NCI-H345 (cell line): ENCODE measurements at places on chromosomes 4 and X.

DNA sequence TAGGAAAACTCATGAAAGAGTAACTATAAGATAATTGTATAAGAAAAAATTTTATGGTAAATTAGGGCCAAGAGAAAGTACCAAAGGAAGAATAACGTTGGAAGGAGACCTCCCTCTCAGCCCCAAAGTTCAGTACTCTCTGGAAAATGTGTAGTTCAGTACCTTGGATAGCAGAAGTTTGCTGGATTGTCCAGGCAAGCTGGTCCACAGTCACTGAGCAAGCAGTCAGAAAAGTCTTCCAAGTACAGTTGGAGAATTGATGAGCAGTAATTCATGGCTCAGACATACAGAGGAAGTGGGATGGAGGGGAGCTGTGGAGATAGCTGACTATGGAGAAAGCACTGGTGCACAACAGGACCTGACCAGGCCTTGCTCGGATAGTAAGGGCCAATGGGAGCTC is 598.2 kb upstream of the NDST4 start:
- no peak for DNase-seq

GRCh38 chr4:6916069-6916586 is 6.5 kb downstream of the TBC1D14 start:
- no peak for DNase-seq

DNA sequence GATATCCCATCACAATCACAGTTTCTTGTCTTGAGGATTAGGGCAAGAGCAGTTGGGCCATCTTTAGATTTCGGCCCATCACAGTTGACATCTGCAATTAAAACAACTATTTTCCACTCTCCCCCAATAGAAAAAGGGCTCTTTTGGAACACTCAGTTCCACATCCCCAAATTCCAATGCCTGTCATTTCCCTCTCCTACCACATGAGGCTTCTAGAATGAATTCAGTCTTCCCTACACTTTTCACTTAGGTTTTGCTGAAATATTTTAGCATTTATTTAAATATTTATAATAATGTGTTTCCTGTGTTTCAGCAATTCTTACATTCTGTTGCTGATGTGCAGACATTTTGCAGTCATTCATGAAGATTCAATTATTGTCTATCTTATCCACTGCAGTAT is 118.4 kb downstream of the COX18 start:
- no peak for DNase-seq

- no peak for DNase-seq
Observed at GRCh38 chr4:108941904-108942430, 179.1 kb upstream of the ETNPPL start.

DNA sequence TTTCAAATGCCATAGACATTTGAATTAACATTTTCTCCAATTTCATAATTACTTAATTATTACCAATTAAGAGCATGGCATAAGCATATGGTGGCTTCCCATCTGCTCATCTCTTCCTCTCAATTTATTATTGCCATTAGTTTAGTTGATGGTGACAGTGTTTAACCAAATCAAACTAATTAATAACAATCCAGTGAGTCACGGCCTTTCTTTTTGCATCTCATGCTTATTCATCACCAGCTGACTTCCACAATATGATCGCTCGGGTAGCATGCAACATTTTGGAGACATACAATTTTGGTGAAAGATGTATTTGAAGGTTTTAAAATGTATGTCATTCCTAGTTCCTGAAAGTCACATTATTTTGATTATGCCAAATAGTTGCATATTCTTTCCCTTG is 172.8 kb upstream of the TACR3 start:
- no peak for DNase-seq

GRCh38 chr4:113694008-113694407 is 67.5 kb downstream of the CAMK2D start:
- DNase-seq = no peak

GRCh38 chrX:128928636-128929035 is 594.7 kb downstream of the SMARCA1 start:
- no peak for DNase-seq

- no peak for DNase-seq
Observed at GRCh38 chrX:46561824-46562657, 11.5 kb upstream of the CHST7 start.

GRCh38 chr4:10625131-10625530 is 59.4 kb downstream of the CLNK start:
- DNase-seq = peak; percentile 86

DNA sequence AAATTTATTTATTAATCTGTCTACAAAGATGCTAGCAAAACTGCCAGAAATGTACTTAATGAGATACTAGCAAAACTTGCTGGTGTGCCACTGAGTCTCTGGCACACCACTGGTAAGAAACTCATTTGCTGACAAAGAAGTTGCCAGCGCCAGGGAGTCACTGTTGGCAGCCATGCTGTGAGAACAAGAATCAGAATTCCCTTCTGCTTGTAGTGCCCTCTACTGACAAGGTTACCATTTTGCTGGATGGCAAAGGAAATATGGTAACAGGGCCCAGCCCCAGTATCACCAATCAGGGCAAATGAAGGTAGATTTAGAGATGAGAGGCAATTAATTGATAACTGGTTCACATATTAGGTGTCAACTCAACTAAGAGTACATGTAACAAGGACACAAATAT is 750.1 kb upstream of the ADGRL3 start:
- DNase-seq = no peak

- DNase-seq = no peak
Observed at GRCh38 chr4:147136751-147137150, 191.1 kb upstream of the TTC29 start.

- no peak for DNase-seq
Observed at GRCh38 chr4:176971576-176972115, 178.9 kb upstream of the VEGFC start.

- peak; percentile 85 for DNase-seq
Observed at GRCh38 chr4:48016141-48017107, at the start of the genes CNGA1 and NIPAL1. Gene CNGA1, minus strand, starts transcription at chr4:48016681. Its CDS starts 63,992 bp downstream, at chr4:47952689. Gene NIPAL1, plus strand, starts transcription at chr4:48016772. Its CDS starts 68 bp downstream, at chr4:48016840.

GRCh38 chr4:26126143-26126718 is 194.6 kb upstream of the RBPJ start:
- DNase-seq = no peak

GRCh38 chrX:28205905-28206304 is 224.7 kb upstream of the DCAF8L1 start:
- DNase-seq = peak; percentile 25

GRCh38 chrX:120380699-120381098 is 18.8 kb downstream of the ATP1B4 start:
- DNase-seq = no peak

DNA sequence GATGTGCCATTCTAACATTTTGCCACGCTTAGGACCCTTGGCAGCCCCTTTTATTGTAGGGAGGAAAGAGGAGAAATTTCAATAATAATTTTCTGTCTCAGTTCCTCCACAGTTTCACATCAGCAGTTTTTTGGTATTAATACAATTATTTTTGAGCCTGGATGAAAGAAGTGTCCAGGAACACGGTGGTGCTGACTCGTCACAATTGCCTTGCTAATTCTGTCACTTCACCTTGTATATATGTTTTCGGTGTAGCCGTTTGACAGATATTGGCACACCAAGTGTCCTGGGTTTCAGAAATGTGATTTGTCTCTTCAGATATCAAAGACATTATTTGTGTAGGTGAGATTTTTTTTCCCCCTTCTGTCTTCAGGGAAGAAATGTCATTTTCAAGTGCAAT is 142.2 kb downstream of the ARHGAP10 start:
- no peak for DNase-seq

DNA sequence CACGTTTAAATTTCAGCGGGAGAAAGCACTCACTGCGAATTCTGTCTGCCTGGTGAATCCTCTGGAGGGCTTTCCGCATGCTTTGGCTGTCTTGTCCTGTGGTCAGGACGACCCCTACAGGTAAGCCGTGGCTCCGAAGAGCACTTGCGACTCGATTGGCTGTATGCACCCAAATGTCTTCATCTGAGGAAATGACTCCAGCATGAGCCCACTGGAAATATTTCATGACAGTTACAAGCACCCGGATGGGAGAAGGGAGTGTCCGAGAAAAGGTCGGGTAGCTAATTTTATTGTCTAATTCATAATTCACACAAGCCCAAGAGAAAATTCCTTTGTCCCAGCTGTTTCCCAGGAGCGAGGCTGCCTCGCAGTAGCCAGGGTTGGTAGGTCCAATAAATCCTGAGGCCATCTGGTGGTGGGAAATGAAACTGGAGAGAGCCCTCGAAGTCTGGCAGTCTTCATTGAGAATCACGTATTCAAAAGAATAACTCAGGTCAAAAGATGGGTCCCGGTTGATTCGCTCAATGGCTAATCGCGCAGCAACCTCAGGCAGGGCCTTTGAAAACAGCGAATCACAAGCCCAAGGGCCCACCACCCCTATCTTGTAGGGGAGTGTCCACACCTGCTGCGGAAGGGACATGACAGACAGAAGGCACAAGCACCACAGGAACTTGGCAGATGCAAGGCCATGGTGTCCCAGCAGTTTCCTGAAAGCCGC is 6.6 kb downstream of the GUCY2F start:
- peak; percentile 0 for DNase-seq

DNA sequence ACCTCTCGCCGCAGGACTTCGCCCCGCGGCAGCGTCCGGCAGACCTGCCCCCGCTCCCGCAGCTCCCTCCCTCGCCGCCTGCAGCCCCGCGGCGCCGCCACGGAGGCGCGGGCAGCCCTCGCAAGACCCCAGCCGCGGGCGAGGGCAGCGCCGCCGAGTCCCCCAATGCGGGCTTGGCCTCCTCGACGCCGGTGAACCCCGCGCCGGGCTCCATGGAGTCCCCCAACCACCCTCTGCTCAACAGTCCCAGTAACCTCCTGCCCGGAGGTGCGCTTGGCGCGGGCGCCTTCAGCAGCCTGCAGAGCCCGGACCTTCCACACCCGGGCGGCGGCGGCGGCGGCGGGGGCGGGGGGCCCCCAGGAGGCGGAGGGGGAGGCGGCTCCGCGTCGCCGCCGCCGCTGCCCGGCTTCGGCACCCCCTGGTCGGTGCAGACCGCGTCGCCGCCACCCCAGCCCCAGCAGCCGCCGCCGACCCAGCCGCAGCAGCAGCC is 1.2 kb downstream of the CPEB2 start:
- peak; percentile 16 for DNase-seq

GRCh38 chr4:71132486-71132885 is 139.0 kb downstream of the DCK start:
- DNase-seq = no peak

GRCh38 chr4:74770226-74770910 is 24.0 kb downstream of the BTC start:
- DNase-seq = no peak

DNA sequence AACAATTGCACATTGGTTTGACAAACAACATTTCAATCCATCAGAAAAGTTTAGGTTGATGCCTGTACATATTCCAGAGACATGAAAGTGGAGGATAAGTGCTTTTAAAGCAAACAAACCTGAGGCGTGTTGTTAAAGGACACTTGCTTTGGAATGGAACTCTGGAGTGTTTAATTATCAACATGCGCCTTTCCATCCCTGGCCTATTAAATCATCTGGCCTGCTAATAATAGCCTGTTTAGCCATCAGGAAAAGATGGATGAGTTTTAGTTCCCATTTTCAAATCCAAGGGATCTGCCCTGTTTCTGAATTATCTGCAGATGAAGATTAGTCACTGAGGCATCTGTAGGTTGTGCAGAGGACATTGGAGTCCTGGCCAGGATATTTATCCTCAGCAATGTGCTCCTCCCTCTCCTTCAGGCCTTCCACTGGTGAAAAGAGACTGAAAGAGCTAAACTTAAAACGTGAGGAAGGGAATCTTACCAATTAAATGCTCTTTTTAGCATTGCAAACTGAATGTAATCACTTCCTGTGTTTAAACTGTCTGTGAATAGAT is 388.9 kb downstream of the PPARGC1A start:
- DNase-seq = peak; percentile 32

DNA sequence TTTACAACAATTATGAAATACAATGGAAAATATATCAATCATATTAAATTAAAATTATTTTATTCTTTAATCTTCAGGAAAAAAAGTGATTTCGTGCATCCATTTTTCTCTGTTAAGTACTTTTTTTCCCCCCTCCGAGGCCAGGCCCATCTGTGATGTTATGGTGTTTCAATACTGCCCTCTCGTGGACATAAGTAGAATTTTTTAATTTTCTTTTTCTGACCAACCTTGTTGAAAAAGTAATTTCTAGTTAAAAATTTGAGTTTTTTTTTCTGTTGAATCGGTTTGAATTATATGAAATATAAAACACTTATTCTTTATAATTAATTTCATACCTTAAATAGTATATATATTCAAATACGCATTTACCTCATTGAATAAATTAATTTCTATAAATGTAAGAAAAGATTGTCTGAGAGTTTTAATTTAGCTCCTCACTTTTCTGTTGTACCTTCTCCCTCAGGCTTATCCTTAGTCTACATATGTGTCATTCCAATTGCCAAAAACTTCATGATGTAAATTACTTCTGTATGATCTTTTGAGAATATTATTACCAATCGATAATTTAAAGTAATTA is 175.8 kb upstream of the TECRL start:
- no peak for DNase-seq

DNA sequence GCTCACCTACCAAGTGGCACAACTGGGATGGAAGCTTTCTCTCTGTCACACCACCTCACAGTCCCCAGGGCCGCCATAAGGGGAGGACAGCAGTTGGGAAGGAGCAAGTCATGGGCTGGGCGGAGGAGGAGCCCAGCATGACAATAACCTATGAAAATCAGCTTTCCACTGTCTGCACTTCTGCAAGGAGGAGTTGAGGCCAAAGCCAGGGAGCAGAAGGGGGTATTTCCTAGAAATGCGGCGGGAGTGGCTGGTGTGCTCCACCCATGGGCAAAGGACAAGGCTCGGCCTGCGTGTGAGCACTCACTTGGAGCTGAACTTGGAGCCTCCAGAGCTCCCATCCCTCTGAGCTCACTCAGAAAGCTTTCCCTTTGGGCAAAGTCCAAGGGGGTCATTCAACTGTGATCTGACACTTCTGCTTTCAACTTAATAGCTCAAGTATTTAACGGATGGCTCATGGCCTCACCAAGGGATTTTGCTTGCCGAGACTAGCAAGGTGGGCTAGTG is 18.5 kb downstream of the APLN start:
- DNase-seq = no peak

GRCh38 chr4:80134936-80135701 is 62.1 kb upstream of the ANTXR2 start:
- DNase-seq = no peak

DNA sequence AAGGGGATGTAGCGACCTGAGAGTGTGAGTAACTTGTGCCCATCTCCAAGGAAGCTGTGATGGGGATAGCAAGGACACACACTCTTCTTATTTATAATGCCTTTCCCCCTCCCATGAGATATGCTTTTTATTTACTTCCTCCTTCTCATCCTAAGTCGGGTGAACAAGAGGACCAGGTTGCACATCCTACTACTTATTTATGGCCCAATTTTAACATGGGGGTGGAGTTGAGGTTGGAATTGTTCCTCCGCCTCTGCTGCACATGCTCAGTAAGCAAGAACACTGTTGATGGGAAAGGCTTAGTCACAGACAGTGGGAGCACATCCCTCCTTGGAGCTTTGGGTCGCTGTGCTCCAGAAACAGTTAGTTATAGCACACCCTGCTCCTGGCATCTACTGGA is 15.2 kb upstream of the TLR8 start:
- DNase-seq = no peak

GRCh38 chrX:51395810-51396728 is 63.4 kb downstream of the NUDT10 start:
- no peak for DNase-seq

GRCh38 chr4:102715057-102715456 is 45.7 kb downstream of the MANBA start:
- no peak for DNase-seq
